ENCODE measurements at places on chromosomes 7 and 10. TPM values are rescaled to one million over a fixed set of nuclear protein-coding genes. Genes with fewer than 3 reads are reported as not detected.

DNA sequence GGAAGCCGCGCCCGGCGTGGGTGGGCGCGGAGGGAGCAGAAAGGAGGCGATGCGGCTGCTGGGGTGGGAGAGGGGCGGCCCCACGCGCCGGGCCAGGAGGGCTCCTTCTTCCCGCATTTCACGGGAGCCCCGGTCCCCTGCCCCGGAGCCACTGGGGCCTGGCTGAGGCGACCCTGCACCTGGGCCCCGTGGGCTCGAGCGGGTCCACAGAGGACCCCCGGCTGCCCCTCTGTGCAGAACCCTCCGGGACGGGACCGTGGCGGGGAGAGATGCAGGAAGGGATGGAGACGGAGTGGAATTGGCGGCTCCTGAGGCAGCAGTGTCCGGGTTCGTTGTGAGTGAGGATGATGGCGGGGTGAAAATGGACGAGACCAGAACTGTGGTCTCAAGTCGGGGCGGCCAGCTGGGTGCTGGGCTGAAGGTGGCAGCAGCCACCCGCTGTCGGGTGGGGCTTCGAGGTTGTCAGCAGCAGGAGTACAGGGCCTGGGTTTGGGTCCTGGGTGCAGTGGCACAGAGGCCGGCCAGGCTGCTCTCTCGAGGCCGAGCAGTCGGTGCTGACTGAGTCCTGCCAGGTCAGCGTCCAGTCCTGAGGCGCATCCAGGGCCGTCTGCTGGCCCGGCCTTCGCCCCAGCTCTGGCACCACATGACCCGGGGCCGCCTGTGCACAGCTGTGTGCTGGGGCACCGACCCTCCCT is 80.4 kb downstream of the VIPR2 start:
- no peak for DNase-seq

DNA sequence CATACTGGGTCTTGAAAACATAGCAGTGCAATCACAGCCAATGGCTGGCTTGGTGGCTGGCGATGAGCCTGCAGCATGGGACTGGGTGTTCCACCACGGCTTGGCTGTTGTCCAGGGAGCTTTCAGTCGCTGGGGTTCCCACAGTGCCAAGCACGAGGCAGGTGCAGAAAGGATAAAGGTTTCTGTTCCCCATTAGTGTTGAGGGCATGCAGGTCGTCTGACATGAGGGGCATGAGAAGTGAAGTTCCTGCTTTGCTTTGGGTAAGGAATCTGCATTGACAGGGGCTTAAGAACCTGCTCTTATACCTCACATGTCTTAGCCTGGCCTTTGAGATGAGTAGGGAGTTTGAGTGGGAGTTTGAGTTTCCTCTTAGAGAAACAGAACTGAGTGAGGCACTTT is 9.0 kb upstream of the CFTR start:
- no peak for DNase-seq

DNA sequence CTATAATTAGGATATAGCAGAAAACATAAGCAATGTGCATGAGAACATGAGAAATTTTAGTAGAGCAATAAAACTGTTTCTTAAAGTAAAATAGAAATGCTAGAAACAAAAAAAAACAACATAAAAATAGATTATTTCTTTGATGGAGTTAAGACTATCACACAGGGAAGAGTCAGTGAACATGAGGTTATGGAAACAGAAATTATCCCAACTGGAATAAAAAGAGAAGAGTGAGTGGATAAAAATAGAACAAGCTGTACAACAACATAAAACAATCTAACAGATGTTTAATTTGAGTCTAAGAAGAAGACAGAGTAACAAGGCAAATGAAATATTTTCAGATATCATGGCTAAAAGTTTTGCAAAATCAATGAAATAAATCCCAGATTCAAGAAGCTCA is 7.5 kb upstream of the OR6B1 start:
- no peak for DNase-seq

Gene BCL7B
- total RNA-seq, result 59.0 TPM

GRCh38 chr10:122561792-122562191 is 1.2 kb downstream of the DMBT1 start:
- DNase-seq, result no peak

Gene ENKUR
- total RNA-seq, result not detected

DNA sequence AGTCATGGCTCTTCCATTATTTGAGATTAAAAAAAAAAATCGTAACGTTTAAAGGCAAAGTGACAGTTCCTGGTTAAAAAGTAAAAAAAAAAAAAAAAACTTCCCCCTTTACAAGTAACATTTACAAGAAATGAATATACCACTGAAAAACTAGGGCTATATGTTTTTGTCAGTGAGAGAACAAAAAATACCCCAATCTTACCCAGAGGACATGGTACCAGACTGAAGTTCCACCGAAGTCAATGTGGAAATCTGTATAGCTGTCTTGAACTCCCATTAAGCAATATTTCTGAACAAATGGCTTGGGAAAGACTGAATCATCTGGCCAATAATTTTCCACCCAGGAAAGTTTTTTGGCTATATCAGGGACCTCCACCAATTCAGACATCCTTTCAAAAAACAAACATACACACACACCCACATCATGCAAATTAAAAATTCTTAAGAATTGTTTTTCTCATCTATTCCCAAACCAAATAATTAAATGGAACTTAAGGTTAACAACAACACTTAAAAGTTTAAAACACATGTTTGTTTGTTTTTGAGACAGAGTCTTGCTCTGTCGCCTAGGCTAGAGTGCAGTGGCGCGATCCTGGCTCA is 50.2 kb downstream of the KDM7A start:
- no peak for DNase-seq

DNA sequence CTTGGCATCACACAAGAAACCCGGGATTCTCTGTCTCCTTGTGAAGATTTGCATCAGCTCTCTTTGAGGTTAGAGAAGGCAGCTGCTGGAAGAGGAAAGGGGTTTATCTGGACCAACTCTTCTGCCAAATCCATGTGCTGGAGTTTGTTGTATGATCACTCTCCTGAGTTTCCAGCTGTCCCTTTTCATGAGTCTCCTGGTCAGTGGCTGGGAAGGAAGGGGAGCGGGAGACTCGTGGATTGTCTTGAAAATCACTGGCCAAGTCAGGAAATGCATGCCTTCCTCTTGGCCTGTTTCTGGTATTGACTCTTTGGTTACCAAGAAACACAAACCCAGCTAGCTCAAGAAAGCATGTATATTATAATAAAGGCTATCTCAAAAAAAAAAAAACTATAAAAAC is 38.8 kb downstream of the TACR2 start:
- DNase-seq, result no peak

Gene TAS2R5
- total RNA-seq, result 0.90 TPM

DNA sequence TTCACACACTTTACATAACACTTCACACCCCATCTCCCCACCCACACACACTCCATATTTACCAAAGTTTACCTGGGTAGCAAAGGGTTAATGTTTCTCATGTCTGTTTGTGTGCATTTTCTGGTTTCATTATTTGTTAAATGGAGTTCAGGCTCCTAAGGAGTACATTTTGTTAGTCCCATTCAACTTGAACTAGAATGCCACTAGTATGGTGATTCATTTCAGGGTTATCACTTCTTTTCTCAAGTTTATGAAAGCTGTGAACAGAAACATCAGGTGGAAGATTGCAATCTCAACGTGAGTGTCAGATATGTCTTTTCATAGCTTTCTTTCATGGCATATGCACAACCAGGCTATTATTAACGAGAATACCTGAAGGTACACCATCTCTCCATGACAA is 1027.5 kb downstream of the GATA3 start:
- no peak for DNase-seq

GRCh38 chr7:74153736-74154135 is 20.4 kb upstream of the EIF4H start:
- no peak for DNase-seq

Gene TSPAN33
- total RNA-seq, result 5.2 TPM

Gene BTBD16
- not detected for total RNA-seq

DNA sequence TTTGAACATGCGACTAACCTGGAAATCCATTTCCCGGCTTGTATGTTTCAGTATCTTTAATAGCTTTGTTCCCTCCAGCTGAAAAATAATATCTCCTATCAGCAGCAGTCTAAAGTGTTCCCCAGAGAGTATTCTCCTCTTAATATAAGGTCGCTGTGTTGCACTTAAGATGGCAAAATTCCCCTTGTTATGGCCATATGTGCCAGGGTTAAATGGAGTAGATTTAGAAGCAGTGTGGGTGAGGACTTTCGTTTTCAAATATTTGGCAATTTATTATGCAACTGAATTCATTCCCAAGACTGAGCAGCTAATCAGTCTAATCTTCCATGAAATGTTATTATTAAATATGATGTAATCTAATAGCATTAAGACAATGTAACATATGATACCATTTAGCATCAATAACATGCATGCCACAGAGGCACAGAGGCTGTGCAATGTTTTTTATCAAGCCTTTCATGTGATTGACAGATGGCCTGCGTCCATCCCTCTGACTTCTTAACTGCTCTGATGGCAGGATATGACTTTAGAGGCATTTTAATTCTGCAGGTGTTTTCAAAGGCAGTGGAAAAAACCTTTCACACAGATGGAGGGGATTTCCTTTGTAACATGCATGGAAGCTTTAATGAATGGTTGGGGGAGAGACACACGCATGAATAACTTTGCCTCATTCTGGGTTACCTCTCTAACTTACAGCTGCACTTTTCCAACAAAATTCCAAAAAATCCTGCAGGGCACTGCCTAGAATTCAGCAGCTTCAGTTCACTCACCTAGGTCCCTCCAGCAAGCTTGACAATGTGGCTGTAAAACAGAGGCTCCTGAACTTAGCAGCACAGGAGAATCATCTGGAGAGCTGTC is 55.1 kb upstream of the ZPBP start:
- DNase-seq, result no peak

DNA sequence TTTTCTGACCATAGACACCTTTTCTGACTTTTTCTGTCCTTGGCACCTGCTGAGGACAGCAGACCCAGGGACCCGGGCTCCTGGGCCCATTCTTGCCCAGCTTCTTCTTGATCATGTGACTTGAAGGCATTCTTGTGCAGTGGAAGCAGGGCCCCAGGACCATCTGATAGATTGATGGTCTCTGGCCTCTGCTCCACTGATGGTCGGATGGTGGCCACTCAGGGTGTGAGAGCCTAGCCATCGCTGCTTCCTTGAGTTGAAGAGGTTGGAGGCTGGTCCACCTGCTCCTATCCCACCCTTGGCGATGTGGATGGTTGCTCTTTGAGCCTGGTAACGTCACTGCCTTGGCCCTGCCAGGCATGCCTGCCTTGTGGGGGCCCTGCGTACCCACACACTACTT is 37.8 kb upstream of the ZNF716 start:
- no peak for DNase-seq
